ENCODE measurements at places on chromosomes 12 and 14.

GRCh38 chr14:33163600-33163999 lies 224.9 kb downstream of the NPAS3 start:
- DNase-seq = peak; percentile 17

DNA sequence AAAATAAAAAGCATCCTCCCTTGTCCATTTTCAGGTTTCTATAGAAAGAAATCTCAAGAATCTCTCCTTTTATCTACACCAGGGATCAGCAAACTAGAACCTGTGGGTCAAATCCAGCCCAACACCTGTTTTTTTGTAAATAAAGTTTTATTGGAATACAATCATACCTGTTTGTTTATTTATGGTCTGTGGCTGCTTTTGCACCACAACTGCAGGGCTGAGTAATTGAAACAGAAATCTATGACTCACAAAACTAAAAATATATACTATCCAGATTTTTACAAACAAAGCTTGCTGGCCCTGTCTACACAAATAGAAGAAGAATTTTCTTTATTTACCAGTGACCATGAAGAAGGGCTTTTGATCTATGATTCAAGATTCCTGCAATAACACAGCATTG lies 95.1 kb upstream of the COCH start:
- DNase-seq = no peak

GRCh38 chr14:103569408-103569807 lies 6.6 kb downstream of the COA8 start:
- DNase-seq = no peak

DNA sequence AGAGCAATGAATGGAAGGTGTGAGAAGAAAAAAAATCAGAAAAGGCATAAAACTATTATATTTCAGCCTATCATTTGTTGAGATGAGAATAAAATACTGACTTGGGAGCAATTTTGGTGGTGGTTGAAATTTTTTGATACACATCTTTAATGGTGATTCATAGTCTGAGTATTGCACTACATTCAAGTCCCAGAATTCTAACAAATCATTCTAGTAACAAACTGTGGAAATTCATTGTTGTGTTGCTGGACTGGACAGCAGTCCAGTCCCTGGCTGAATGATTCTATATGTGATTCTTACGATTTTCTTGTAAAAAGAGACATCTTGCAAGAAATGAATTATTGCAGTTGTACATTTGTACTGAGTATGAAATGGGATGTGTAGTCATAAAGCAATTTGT lies 268.6 kb downstream of the TRHDE start:
- no peak for DNase-seq

GRCh38 chr12:67455236-67455635 lies 186.1 kb downstream of the CAND1 start:
- DNase-seq = no peak

GRCh38 chr12:105945880-105946279 lies 192.9 kb downstream of the NUAK1 start:
- no peak for DNase-seq

- no peak for DNase-seq
Observed at GRCh38 chr14:36619131-36619530, 36.7 kb upstream of the NKX2-8 start.

GRCh38 chr12:91355150-91356006 lies 172.8 kb upstream of the DCN start:
- DNase-seq = peak; percentile 63

DNA sequence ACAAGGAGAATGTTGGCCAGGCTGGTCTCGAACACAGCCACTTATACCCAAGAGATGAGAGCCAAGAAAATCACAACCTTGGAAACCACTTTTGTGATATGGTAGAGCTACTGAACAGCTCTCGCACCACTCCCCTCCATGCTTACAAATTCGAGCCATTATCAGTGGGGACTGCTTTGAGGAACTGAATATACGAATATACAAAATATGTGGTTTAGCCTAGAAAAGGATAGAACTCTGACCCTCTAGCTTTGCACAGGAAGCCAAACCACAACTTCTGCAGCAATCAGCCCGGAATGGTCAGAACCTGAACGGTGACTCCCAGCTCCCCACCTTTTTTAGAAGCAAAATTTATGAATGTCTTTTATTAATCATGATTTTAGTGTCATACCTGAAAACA lies 129.8 kb upstream of the TMEM132C start:
- no peak for DNase-seq

- DNase-seq = no peak
Observed at GRCh38 chr12:54197010-54197409, 8.2 kb upstream of the SMUG1 start.

DNA sequence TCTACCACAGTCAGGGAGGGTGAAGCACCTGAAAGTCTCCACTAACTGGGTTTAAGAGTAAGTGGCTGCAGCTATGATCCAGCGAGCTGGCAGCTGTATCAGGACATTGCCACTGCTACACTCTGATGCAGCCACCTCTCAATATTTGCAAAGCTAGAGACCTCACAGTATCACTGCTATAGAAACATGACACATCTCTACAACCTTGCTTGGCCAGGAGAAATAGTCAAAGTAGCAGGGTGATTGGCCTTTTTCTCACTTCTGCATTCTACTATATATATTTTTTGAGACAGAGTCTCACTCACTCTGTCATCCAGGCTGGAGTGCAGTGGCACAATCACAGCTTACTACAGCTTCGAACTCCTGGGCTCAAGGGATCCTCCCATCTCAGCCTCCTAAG lies 9.3 kb upstream of the FMNL3 start:
- DNase-seq = no peak

- no peak for DNase-seq
Observed at GRCh38 chr12:13101821-13102375, 1.6 kb downstream of the GSG1 start.

DNA sequence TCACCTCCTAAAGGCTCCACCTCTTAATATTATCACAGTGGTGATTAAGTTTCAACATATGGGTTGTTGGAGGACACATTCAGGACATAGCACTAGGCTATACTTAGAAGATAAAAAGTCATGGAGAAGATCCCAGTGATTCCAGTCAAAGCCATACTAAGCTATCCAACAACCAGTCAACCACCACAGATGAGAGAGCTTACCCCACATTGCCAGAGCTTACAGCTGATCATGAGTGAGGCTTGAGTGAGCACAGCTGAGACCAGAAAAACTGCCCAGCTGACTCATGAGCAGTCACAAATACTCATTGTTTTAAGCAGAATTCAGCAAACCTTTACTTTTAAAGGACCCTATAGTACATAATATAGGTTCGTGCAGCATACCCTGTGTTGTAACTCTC lies 85.1 kb downstream of the DRAM1 start:
- no peak for DNase-seq

Data from NCI-H774 (cell line).